ENCODE measurements at places on chromosomes 13 and 19. TPM values are rescaled to one million over a fixed set of nuclear protein-coding genes. Genes with fewer than 3 reads are reported as not detected.
A peak's percentile ranks its signal among the peaks of the same experiment; 100 is the strongest.

DNA sequence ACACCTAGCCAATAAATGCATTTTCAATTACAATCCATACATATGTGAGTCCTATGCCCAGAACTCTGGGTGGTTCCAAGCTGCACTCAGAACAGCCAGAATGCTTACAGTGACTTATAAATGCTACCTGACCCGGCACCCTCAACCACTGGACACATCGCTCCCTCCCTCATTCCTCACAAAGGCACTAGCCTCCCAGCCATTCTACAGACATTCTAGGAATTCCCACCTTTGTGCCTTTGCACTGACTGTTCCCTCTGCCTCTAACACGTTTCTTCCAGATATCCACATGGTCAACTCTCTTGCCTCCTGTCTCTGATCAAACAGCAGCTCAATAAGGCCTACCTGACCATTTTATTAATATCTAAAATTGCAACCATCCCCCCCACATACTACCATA is 99.9 kb downstream of the LHFPL6 start:
- no peak overlapping the region for H3K27ac ChIP-seq
- no peak for DNase-seq
- no peaks in the 10 kb centered on the region for H3K4me1 ChIP-seq
- H3K36me3 ChIP-seq = no peaks in the 10 kb centered on the region
- H3K27me3 ChIP-seq = no peaks in the 10 kb centered on the region

GRCh38 chr13:102960959-102961358 is 105.3 kb downstream of the SLC10A2 start:
- no peaks in the 10 kb centered on the region for H3K27me3 ChIP-seq
- no peaks in the 10 kb centered on the region for H3K36me3 ChIP-seq
- no peaks in the 10 kb centered on the region for H3K4me1 ChIP-seq
- H3K4me3 ChIP-seq = no peak overlapping the region
- no peak overlapping the region for H3K27ac ChIP-seq

DNA sequence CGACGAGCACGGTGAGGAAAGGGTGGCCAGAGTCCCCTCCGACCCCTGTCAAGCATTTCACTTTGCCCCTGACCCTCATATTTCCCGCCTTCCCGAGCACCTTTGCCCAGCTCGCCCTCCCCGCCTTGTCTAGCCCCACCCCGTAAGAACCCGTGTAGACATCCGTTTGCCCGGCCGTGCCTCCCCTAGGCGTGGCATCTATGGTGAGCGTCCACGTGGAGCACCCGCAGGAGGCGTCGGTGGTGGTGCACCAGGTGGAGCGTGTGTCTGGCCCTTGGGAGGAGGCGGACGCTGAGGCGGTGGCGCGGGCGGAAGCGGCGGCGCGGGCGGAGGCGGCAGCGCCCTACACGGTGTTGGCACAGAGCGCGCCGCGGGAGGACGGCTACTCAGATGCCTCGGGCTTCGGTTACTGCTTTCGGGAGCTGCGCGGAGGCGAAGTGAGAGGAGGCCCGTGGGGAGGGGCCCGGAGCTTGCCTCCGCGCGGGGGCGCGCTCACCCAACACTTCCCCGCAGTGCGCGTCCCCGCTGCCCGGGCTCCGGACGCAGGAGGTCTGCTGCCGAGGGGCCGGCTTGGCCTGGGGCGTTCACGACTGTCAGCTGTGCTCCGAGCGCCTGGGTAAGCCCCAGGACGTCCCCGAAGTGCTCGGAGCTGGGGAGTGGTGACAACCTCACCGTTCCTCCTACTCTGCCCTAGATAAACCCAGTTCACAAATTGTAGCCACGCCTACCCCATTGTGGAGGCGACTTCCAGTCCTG is 4.2 kb downstream of the LTBP4 start:
- no peaks in the 10 kb centered on the region for H3K36me3 ChIP-seq
- H3K27me3 ChIP-seq = peaks cover 70% of the 10 kb centered on the region
- DNase-seq = peak; percentile 95
- H3K4me3 ChIP-seq = peak overlapping the region; percentile 39
- H3K4me1 ChIP-seq = peaks cover 89% of the 10 kb centered on the region

TNFSF13B gene
- 22.8 TPM for total RNA-seq

TPM4 gene
- 368 TPM for total RNA-seq

DNA sequence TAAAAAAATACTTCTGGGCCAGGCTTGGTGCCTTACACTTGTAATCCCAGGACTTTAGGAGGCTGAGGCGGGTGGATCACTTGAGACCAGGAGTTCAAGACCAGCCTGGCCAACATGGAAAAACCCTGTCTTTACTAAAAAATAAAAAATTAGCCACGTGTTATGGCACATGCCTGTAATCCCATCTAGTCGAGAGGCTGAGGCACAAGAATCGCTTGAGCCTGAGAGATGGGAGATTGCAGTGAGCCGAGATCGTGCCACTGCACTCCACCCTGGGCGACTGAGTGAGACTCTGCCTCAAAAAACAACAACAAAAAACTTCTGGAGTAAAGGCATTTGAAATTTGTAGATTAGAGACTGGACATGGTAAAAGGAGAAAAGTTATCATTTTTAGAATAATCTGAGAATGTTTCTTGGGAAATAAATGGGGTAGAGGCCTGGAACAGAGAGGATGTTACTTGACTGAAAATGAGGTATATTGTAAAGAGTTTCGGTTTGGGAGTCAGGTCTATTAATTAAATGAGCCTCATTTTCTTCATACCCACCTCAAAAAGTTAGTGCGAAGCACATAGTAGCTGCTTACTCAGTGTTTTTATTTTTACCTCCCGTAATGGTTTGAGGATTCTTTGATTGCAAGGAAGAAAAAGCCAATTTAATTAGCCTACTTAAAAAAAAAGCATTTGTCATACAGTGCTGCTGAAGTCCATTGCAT is 2.6 kb downstream of the AKAP11 start:
- H3K36me3 ChIP-seq = no peaks in the 10 kb centered on the region
- H3K27ac ChIP-seq = peak overlapping the region; percentile 94
- no peak overlapping the region for H3K4me3 ChIP-seq
- no peak for DNase-seq

DNA sequence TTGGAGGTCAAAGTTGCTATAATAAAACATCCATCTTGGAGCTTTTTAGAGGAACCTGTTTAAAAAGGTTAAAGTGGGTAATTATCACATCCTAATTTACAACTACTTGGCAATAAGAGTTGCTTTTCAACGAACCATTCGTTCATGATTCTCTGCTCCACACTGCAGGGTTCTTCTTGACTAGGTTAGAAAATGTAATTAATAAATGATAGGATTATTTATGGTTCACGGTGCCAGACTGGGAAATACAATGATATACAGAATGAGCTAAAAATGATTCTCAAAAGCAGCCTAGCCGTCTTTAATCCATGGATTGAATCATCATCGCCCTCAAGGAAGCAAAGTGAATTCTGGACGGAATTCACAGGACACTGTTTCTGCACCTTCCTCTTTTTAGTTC is 291.2 kb downstream of the TEX29 start:
- H3K4me1 ChIP-seq = no peaks in the 10 kb centered on the region
- no peaks in the 10 kb centered on the region for H3K36me3 ChIP-seq
- no peak overlapping the region for H3K4me3 ChIP-seq
- DNase-seq = no peak
- H3K27me3 ChIP-seq = no peaks in the 10 kb centered on the region

DNA sequence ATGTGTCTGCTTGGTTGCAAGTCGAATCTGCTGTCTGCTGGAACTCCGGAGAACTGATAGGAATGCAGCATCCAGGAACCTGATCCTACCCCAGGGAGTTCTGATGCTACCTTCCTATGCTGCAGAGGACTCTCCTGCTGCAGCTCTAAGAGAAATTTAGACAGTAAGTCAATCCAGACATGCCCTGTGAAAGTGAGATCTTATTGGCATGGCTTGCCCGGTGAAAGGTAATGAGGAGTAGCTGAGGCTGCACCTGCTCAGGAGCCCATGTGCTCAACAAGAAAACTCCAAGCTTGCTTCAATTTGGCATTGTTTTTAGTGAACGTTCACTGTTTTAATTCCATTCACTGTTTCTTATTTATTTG is 217.3 kb upstream of the SERP2 start:
- H3K4me1 ChIP-seq = no peaks in the 10 kb centered on the region
- no peak for DNase-seq
- no peak overlapping the region for H3K4me3 ChIP-seq
- no peaks in the 10 kb centered on the region for H3K36me3 ChIP-seq
- H3K27me3 ChIP-seq = no peaks in the 10 kb centered on the region

DNA sequence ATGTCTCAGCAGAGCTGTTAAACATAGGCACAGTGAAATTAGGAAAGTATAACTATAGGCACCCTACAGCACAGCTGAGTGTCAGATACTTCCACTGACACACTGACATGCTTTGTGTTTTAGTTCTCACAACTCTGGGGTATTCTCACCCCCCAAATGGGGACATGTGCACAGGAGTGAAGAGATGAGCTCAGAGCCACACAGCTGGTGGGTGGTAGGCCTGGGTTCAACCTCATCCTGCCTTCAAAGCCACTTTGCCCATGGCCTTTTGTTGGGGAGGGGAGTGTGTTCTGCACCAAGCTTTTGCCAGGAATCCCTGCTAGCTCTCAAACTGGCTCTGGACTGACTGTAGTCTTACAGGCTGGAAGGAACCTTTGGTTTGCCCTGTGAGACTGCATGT is 1.7 kb upstream of the SLC35E1 start:
- H3K36me3 ChIP-seq = peaks cover 50% of the 10 kb centered on the region
- no peak for DNase-seq
- peak overlapping the region; percentile 96 for H3K4me3 ChIP-seq

CCDC122 gene
- 10.9 TPM for total RNA-seq

TUBB4A gene
- 23.8 TPM for total RNA-seq

TBXA2R gene
- 8.7 TPM for total RNA-seq

- H3K27ac ChIP-seq = peak overlapping the region; percentile 58
- H3K4me3 ChIP-seq = no peak overlapping the region
- peaks cover 16% of the 10 kb centered on the region for H3K4me1 ChIP-seq
- no peaks in the 10 kb centered on the region for H3K36me3 ChIP-seq
- H3K27me3 ChIP-seq = no peaks in the 10 kb centered on the region
- no peak for DNase-seq
Measured at GRCh38 chr13:40193286-40194223, 472.9 kb downstream of the FOXO1 start.

GAPDHS gene
- 0.17 TPM for total RNA-seq

- H3K36me3 ChIP-seq = peaks cover 96% of the 10 kb centered on the region
- no peak for DNase-seq
- no peak overlapping the region for H3K27ac ChIP-seq
- no peaks in the 10 kb centered on the region for H3K4me1 ChIP-seq
Measured at GRCh38 chr19:3007975-3008374, 21.1 kb downstream of the TLE2 start.

DNA sequence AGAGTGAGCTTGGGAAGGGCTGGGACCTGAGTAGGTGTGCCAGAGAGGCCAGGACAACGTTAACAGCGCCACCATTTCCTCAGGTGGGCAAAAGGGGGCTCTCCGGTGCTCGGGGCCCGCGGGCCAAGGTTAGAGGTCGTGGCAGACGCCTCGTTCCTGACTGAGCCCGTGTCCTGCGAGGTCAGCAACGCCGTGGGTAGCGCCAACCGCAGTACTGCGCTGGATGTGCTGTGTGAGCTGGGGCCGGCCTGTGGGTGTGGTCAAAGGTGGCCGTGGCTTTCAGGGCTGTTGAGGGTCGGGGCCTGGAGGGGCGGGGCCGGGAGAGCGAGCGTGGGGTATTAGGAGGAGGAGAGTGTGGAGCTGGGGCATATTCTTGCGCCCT is 3.7 kb downstream of the KIRREL2 start:
- no peak overlapping the region for H3K27ac ChIP-seq
- peaks cover 25% of the 10 kb centered on the region for H3K27me3 ChIP-seq
- peaks cover 14% of the 10 kb centered on the region for H3K4me1 ChIP-seq
- H3K36me3 ChIP-seq = no peaks in the 10 kb centered on the region
- no peak overlapping the region for H3K4me3 ChIP-seq
- no peak for DNase-seq

DNA sequence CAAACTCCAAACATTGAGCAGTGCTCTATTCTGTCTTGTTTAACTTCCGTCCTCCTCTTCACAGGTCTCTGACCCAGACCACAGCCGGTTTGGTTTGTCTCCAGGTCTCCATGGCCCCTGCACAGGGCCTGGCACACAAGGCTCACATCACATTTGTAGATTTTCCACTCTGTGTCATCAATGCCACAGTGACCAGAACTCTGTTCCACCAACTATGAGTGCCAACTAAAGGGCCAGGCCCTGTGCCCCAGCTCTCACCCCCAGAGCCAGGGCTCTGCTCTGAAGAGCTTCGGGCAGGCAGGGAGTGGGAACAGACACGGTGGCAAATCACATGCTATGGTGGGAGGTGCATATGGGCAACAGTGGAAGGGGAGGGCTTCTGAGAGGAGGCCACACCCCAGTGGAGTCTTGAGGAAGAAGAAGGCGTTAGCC is 16.0 kb downstream of the SMG9 start:
- no peak overlapping the region for H3K4me3 ChIP-seq
- peaks cover 80% of the 10 kb centered on the region for H3K36me3 ChIP-seq
- no peak for DNase-seq
- peak overlapping the region; percentile 74 for H3K27ac ChIP-seq
- H3K27me3 ChIP-seq = no peaks in the 10 kb centered on the region

DNA sequence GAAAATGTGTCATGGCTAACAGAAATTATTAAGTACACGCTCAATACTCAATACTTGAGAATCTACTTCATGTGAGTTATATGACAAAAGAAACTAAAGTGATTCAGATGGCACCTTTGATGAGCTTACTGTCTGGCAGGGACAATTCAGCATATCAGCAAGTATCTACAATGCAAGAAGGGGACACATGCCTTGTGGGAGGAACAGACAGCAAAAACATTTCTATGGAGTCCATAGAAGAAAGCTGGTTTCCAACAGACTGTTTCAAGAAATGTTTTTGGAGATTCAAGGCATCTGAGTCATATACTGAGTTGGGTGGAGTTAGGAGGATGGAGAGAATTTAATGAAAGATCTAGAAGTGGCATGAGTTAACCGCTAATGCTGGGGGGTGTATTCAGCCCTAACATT is 54.7 kb downstream of the MBNL2 start:
- no peak overlapping the region for H3K27ac ChIP-seq
- H3K4me1 ChIP-seq = peaks cover 7% of the 10 kb centered on the region
- no peak overlapping the region for H3K4me3 ChIP-seq
- no peak for DNase-seq
- H3K36me3 ChIP-seq = peaks cover 21% of the 10 kb centered on the region

DNA sequence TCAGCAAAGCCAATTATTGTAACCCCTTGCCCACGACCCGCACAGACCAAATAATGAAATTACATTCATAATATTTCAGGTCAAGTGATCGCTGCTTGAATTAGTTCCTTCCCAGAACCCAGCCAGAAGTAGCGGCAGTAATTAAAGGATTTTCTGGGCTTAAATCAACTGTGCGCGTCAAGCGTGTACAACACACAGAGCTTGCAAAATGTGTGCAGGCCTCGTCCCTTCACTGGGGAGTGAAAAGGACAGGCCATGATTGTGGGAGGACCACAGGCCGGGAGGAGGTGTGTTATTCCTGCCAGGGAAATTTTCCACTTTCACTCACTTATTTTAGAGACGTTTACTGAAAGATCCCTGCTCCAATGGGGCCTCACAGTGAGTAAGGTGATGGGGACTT is 84.9 kb downstream of the CHST8 start:
- H3K36me3 ChIP-seq = no peaks in the 10 kb centered on the region
- no peak for DNase-seq
- H3K27me3 ChIP-seq = peaks cover 6% of the 10 kb centered on the region
- H3K4me1 ChIP-seq = no peaks in the 10 kb centered on the region

Measured in spleen (tissue), 13 donors.